Right ventricle myocardium inferior (tissue), 1 donor: ENCODE measurements at places on chromosomes 3 and 15. TPM values are rescaled to one million over a fixed set of nuclear protein-coding genes. Genes with fewer than 3 reads are reported as not detected.

The SLC24A5 gene
- not detected for total RNA-seq

DNA sequence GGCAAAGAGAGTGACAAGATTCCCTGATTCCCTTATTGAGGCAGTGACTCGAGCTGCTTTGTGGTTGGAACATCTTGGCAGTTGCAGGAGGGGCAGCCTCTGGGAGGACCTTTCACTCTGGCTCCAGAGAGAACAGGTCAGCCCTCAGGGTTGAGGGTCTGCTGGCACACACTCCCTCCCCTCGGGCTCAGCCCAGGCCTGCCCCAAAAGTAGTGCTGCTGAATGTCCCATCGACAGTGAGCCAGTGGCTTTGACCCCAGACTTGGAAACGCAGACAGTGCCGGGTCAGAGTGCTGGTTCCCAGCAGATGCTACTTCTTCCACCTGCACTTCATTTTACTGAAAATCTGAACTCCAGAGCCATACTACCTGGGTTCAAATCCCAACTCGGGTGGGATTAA is 25.6 kb upstream of the ATP2B2 start:
- DNase-seq = no peak

DNA sequence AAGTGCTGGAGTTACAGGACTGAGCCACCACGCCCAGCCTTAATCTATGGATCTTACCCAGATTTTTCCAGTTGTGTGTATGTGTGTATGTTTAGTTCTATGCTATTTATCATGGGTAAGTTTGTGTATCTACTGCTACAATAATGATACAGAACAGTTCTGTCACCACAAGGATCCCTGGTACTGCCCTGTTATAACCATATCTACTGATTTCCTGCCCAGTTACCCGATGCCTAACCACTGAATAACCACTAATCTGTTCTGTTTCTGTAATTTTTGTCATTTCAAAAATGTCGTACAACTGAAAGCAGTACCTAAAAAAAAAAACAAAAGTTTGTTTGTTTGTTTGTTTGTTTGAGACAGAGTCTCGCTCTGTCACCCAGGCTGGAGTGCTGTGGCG is 123.7 kb upstream of the RAP2B start:
- no peak for DNase-seq

DNA sequence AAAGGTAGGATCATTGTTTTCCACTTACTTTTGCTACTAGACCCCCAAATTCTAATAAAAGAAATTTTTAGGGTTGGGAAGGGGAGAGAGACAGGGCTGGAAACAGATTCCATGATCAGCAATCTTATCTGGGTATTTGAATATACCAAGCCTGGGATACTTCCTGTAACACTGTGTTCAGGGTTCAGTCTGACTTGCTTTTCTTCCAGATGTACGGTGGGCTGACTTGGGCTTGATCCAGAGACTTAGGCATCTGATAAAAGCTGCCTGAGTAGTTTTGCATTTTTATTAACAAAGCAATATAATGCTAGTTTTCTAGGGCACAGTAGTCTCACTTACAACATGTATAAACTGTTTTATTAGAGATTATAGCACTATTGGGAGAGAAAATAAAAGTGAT is 49.2 kb downstream of the KCNMB2 start:
- no peak for DNase-seq

- DNase-seq = no peak
Observed at GRCh38 chr3:54966979-54967378, 39.1 kb upstream of the LRTM1 start.
